Stimulated activated CD8-positive, alpha-beta memory T cell treated with anti-CD3 and anti-CD28 coated beads, Interleukin-15, amount 100 ng/mL, for 4 hours (primary cell): ENCODE measurements at places on chromosomes 4 and X.

- DNase-seq = no peak
Measured at GRCh38 chr4:118076958-118077766, 42.9 kb downstream of the NDST3 start.

DNA sequence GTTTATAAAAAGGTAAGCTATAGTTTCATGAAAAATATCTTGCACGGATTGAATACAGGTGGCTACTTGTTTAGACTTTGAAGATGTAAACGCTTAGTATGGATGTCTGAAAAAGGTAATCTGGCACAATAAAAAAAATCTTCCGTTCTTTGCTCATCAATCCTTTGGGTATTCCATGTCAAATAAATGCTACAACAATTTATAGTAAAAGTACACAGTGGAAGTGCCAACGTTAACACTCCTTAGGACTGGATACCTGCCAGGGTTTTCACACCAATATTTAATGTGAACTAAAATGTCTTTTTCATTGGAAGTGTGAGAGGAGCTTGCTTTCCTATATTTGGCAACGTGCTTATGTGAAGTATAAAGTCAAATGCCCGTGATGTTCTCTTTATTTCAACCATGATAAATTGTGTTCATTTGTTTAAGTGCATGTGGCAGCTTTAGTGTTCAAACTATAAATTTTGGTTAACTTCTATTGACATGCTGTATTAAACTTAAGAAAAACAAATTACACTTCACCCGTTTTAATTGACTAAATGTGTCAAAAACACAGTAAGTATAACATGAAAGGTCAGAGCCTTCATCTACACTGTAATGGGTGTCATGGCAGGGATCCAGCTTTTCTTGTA lies 121.7 kb upstream of the HAND2 start:
- no peak for DNase-seq

DNA sequence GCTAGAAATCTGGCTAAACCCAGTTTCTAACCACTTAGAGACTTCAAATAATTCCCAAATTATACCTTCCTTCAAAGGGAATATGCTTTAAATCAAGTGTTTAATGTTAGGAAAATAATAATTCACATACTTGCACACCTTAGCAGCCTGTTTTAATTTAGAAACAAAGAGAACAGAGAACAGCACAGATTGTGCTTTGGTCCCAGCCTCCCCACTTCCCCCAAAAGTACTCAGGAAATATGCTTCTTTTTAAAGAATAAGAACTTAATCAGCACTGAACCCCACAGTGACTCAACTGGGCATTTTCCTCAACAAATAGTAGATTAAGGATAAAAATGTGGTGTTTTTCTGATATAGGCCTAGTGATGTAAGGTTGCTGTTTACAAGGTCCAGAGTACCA lies 295.8 kb downstream of the GBA3 start:
- no peak for DNase-seq

DNA sequence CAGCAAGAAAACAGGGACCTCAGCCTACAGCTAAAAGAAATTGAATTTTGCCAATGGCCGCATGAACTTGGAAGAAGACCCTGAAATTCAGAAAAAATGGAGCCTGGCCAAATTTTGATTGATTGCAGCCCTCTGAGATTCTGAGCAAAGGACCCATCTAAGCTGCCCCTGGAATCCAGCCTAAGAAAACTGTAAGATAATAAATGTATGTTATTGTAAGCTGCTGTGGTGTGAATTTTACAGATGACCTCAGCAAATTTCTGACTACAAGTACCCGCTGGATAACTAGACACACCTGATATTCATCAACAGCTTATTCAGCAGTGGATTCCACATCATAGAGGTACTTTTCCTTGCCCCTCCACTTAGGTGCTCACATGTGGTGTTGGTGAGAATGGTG lies 119.5 kb upstream of the EPHA5 start:
- no peak for DNase-seq

DNA sequence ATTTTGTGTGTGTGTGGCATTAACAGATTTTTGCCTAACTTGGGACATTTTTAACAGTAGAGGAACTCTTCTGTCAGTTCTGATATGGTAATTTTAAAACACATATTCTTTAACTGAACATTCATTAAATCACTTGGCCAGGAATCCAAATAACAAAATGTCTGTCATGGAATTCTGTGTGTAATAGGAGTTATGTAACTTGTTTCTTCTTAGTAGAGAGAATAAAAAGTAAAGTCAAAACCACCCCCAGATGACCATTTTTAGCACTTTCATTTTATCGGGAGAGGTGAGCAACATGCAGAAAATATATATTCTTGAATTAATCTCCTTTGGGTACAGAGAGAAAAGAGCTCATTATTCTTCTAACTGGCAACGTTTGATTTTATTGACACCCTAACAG lies 1740.3 kb downstream of the STIM2 start:
- no peak for DNase-seq

DNA sequence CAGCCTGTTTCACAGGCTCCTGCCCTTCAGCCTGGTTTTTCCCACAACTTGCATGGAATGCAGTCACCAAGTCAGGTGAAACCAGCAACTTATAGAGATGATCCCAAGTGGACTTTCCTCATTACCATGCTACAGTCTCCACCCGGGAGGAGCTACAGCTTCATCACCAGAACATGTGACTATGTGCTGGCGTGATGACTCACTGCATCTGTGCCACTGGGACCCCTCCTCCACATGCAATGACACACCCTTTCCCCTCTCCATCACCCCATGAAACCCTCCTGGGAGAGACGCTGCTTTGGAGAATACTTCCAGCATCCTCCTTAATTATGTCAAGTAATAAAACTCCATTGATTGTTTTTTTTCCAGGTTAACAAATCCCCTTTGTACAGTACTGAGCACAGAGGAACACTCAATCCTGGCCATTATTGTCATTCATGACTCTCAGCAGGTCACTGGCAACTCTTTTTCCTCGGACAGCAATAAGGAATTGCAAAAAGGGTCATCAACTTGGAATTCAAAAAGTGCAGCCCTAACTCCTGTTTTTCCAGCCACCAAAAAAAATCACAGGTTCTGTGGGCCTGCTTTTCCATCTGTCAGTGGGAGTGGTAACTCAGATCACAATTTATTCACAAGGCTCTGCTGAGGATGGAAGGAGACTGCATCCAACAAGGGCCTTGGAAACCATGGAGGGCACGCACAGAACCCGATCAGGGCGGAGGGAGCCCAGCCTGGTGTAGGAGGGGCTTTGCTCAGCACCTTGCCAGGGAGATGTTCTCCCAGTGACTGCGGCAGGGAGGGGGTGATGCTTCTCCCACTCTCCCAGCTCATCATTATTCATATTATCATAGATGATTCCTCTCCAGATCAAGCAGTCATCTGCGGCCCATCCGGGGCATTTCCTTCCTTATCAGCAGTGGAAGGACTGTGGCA lies 17.4 kb downstream of the QDPR start:
- no peak for DNase-seq

GRCh38 chrX:38669428-38669827 lies 108.1 kb downstream of the TSPAN7 start:
- DNase-seq = no peak

- DNase-seq = no peak
Measured at GRCh38 chr4:112813790-112814189, 176.8 kb downstream of the LARP7 start.

GRCh38 chr4:55868581-55869090 lies 15.2 kb downstream of the EXOC1 start:
- DNase-seq = no peak

DNA sequence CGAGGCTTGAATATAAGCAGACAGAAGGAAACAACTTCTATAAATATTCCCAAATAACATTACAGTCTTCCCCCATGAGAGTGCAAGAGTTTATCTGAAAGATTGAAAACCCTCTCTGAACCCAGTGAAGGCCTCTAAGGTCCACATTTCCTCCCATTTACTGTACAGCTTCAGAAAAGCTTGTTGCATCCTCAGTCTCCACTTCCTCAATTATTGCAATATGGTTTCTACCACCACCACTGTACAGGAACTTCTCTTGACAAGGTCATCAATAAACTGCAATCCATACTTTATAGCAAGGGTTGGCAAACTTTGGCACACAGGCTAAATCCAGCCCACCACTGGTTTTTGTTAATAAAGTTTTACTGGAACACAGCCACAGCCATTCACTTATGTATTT lies 239.0 kb downstream of the THOC2 start:
- DNase-seq = no peak

- no peak for DNase-seq
Measured at GRCh38 chr4:34972189-34972588, 1272.1 kb downstream of the ARAP2 start.

DNA sequence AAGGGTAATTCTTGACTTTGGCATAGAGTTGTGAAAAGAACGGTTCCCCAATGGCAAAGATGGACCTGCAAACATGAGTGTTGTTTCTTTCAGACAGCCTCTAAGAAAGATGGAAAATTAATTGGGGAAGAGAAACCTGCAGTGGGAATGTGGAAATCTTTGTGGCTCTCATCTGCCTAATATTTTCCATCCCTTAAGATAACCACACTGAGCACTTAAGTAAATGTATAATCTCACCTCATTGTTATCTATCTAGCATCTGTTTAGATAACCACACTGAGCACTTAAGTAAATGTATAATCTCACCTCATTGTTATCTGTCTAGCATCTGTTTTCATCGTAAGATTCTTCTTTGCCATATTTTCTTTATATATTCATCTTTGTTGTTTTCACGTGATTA lies 149.3 kb downstream of the NWD2 start:
- no peak for DNase-seq

- no peak for DNase-seq
Measured at GRCh38 chrX:3046253-3047240, 5.3 kb downstream of the ARSF start.

- DNase-seq = peak; percentile 9
Measured at GRCh38 chrX:74535408-74536151, 78.8 kb downstream of the RLIM start.

DNA sequence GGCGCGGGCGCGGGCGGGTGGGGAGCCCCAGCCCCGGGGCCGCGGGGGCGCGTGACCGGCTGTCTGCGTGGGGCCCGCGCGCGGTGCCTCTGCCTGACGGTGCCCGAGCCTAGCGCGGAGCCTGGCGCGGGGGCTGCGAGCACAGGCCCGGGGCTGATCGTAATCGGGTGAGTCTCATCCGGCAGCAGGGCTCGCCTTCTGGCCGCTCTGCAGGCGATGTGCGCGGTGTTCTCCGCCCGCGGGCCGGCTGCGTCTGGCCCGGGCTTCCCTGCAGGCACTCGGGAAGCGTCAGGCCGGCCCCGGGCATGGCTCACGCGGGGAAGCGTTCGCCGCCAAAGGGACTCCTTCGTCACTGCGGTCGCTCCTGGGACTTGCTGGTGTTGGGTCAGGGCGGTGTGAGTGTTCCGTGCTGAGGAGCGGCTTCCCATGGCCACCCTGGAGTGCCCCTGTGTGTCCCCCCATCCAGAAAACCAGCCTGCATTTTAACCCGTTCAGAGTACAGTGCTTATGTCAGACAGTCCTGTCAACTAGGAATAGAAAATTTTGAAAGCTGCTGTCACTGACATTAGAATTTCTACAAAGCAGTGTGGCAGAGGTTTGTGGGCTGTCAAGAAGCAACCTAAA lies 40.6 kb downstream of the FAM149A start:
- DNase-seq = no peak

- no peak for DNase-seq
Measured at GRCh38 chr4:161952382-161952781, 211.4 kb downstream of the FSTL5 start.

GRCh38 chrX:22399437-22400192 lies 126.9 kb downstream of the CBLL2 start:
- no peak for DNase-seq

GRCh38 chr4:155402941-155403340 lies 26.2 kb upstream of the MAP9 start:
- no peak for DNase-seq

DNA sequence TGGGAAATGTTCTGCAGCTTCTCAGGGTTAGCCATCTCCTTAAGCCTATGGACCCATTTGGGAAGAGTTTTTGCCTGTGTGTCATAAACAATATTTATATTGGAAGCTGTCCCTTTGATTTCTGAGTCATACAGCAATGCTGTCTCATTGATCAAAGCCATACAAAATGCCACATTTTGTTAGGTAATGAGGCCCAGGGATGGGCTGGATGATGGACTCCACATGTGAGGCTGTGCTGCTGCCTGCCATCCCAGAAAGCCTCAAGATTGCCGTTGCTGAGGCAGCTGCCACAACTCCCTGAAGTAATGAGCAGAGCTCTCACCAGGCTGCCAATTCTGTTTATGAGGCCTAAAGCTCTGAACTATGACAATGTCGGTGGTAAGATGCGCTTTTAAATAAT lies 12.2 kb upstream of the GJB1 start:
- DNase-seq = no peak

GRCh38 chr4:153440475-153440874 lies 25.7 kb upstream of the TMEM131L start:
- DNase-seq = no peak

DNA sequence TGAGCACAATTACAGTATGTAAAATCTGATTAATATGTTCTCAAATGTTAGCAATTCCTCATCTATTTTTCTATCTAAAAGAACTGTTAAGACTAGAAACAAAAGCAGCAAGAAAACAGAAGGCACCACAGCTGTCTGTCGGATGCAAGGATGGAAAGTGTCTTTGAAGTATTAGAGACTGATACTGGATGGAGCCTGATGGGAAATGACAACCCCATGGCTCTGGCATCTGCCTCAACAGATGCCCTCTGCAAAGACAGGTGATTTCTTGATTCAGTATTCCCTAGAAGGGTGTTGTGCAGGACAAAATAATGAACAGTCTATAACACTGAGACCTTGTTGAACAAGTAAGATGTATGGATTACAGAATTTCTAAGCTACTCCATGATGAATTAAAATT lies 19.7 kb downstream of the LRCH2 start:
- no peak for DNase-seq

GRCh38 chr4:112015960-112016359 lies 129.3 kb upstream of the FAM241A start:
- no peak for DNase-seq

- DNase-seq = no peak
Measured at GRCh38 chr4:151874328-151874727, 113.5 kb upstream of the GATB start.

DNA sequence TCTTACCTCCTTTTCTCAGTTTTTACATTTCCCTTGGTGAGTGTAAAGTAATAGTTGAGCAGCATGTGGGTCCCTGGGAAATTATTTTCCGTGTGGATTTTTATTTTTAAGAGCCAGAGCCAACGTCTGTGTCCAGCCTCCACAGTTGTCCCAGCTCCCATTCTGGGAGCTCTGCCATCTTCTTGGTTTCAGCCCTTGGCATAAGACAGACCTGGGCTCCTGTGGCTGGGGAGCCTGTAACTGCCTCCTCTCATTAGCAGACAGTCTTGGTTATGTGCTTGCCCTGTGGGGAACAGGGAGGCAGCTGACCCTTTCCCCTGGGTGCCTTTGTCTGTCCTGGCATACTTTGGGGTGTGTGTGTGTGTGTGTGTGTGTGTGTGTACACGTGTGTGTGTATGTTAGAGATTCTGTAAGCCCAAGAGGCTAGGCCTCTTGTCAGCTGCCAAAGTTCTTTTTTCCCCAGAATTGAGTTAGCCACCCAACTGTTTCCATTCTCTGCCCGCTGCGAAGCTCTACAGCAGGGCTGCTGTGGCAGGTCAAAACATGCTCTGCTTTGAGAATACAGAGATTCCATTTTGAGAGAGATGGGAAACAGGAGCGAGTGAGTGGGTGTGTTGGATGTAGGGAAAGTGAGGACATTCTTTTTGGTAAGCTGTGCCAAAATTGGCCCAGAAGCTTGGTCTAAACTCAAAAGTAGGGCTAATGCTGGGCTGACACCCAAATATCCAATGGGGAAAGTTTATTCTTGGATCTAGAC lies 140.7 kb downstream of the TMEM164 start:
- DNase-seq = no peak
